ENCODE measurements at places on chromosomes 3 and 15.

- DNase-seq = no peak
Observed at GRCh38 chr3:82643948-82644347, 882.5 kb upstream of the GBE1 start.

GRCh38 chr15:40427188-40427587, 13.6 kb upstream of the BAHD1 start:
- DNase-seq = no peak

GRCh38 chr15:100531204-100531603, 2.5 kb upstream of the CERS3 start:
- no peak for DNase-seq

DNA sequence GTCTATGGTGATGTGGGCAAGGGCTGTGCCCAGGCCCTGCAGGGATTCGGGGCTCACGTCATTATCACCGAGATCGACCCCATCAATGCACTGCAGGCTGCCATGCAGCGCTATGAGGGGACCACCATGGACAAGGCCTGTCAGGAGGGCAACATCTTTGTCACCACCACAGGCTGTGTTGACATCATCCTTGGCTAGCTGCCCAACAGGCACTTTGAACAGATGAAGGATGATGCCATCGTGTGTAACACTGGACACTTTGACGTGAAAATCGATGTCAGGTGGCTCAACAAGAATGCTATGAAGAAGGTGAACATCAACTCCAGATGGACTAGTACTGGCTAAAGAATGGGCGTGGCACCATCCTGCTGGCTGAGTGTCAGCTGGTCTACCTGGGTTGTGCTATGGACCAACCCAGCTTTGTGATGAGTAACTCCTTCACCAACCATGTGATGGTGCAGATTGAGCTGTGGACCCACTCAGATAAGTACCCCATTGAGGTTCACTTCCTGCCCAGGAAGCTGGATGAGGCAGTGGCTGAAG, 6.1 kb upstream of the USP8 start:
- DNase-seq = no peak

DNA sequence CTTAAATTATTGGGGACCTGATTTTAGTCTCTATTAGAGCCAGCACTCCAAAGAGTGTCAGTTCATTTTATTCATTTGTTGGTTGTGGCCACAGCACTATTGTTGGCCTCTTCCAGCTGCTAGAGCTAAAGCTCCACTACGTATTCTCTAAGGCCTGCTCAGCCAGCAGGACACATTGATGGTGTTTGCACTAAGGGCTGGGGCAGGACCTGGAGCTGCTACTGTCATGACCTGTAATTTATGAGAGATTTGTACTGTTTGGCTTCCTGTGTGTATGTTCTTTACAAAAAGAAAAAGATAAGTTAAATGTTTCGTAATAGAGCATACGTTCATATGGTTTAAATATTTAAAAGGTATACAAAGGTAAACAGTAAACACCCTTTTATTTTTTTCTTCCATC, 8.1 kb downstream of the GFM1 start:
- DNase-seq = no peak

GRCh38 chr3:194548346-194549321, 61.8 kb upstream of the ATP13A3 start:
- no peak for DNase-seq

All from activated T-cell treated with anti-CD3 and anti-CD28 coated beads for 24 hours (primary cell).